K562 (cell line): ENCODE measurements at places on chromosomes 12 and 14.

DNA sequence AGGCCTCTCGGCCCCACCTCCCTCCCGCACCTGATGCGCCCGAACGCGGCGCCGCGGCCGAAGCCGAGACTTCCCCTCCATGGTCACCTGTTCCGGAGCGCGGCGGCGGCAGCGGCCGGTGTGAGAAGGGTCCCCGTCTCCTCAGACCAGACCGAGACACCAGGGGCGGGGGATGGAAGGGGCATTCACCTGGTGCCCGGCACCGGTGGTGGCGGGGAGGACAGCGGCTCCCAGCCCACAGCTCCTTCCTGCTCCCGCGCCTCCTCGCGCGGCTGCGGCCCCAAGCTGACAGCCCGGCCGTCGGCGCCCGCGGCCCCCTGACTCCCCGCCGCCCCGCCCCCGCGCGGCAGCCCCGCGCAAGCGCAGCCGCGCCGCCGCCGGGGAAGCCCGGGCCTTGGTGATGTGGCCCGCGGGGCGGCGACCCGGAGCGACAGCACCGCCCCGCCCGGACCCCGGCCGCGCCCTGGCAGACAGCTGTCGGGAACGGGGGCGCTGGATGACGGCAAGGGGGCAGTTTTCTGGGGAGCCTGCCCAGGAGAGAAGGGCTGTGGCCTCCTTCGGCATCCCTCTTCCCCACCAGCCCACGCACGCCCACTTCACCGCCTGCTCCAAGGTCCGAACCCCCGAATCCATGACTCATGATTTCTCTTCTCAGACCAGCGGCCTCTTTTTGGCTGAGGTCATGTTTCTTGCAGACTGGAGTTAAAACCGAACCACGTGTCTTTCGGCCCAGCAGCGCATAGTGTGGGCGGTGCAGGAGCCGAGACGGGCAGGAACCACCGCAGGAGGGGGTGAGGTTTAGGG is at the start of gene SLC41A2:
TSS of gene SLC41A2 (minus strand) at position 290 of the 804 bp plus-strand sequence. CDS start 29,763 bp downstream, outside the sequence.
- peak; percentile 81 for DNase-seq

- DNase-seq, result no peak
Measured at GRCh38 chr14:34336501-34336900, 125.5 kb downstream of the SPTSSA start.

DNA sequence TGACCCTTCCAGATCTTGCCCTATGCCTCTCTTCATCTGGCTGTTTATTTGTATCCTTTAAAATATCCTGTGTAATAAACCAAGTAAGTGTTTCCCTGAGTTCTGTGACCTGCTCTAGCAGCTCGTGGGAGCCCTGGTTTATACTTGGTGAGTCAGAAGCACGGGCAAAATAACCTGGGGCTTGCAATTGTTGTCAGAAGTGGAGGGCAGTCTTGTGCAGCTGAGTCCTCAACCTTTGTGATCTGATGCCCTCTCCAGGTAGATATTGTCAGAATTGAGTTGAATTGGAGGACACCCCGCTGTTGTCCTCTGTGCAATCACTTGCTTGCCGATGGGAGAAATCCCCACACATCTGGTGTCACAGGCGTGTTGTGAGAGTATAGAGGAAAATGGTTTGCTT is 62.5 kb upstream of the PRICKLE1 start:
- no peak for DNase-seq

DNA sequence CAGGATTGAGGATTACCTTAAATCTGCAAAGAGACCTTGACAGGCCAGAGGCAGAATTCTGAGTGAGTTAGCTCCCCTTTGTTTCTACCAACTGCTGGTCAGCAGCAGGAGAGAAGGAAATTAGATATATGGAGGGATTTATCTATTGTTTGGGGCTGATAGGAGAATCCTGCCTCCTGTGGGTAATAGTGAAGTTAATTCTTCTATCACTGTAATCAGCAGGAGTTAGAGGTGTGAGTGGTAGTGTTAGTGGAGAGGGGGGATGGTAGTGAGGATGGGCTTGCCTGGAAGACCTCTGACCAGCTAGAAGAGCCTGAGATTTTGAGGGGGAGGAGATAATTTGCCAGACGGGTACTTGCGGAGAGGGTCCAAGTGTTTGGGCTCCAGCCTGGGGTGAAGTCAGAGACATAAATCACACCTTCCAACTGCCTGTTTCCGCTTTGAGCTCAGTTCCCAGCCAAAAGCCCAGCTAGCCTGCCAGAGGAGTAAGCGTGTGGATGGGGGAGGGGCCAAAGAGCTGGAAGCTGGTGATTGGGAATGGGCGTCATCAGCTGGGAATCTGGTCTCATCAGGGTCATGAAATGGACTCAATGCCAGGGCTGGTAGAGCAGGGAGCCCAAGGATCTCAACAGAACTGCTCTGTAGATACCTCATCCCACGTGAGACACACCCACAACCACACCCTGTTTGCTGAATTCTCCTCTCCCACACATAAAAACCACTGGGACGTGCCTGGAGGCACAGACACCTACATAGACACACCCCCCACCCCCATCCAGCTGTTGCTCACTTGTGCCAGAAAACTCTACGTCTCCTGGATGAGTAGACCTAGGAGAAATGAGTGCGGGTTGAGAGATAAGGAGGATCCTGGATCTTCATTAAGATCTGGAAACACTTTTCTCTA is 13.1 kb upstream of the ITGA5 start:
- DNase-seq, result peak; percentile 71

- no peak for DNase-seq
Measured at GRCh38 chr12:47396902-47397663, 308.7 kb downstream of the RPAP3 start.

DNA sequence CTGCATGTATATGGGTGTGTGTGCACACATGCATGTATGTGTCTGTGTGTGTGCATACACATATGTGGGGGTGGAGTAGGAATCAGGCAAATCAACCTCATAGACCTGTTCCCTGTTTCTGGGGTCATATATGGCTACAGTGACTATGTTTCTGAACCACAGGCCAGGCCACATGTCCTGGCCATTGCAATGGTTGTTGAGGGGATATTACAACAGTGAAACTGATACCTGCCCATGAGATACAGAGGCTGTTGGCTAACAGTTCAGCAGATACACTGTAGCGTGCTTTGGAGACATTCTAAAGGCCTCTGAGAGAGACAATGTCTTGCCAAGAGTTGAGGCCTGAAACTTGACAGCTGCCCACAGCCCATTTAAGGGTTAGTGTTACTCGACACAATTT is 47.3 kb upstream of the FOS start:
- DNase-seq, result no peak

DNA sequence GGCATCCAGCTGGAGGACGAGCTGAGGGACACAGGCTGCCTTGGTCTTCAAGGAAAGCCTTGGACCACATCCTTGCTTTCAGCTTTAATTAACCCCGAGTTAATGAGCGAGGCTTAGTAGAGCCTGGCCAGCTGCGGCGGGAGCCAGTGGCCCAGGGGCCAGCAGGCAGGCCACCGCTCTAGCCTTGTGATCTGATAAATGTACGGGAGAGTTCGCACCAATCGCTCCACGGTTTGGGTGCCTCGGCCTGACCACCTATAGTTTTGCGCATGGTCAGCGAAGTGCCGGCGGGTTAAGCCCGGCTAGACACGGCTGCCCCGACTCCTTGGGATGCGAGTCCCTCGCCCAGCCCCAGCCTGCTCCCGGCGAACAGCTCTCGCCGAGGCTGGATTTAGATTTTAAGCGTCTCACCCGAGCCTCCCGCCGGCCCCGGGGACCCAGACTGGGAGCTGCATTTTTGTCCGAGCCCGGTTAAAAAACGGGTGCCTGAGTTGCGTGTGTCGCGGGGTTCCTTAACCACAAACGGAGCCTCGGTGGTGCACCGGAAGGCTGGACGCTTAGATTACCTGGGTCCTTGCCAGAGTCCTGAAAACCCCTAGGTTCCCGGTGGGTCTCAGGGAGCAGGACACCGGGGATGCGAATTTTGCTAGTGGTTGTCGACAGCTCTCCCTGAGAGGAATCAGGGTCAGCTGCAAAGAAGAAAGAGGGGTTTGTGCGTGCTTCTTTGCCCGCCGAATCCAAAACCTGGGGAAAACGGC is 2.9 kb upstream of the HOXC12 start:
- DNase-seq, result no peak

DNA sequence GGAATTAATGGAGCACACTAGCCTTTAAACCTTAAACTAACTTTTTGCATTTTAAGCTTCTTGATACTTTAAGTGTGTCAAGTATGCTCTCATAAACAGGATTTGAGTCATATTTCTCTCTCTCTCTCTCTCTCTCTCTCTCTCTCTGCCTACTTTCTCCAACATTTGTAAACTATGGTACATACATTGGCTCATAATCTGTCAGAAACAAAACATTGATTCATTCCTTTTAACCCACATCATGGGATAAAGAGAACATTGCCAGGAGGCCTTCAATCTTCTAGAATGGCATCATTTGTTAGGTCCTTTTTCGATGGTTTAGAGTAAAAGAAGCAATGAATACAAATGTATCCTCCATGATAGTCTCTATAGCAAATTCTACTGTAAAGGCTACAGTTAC is 81.6 kb upstream of the RERGL start:
- DNase-seq, result no peak

DNA sequence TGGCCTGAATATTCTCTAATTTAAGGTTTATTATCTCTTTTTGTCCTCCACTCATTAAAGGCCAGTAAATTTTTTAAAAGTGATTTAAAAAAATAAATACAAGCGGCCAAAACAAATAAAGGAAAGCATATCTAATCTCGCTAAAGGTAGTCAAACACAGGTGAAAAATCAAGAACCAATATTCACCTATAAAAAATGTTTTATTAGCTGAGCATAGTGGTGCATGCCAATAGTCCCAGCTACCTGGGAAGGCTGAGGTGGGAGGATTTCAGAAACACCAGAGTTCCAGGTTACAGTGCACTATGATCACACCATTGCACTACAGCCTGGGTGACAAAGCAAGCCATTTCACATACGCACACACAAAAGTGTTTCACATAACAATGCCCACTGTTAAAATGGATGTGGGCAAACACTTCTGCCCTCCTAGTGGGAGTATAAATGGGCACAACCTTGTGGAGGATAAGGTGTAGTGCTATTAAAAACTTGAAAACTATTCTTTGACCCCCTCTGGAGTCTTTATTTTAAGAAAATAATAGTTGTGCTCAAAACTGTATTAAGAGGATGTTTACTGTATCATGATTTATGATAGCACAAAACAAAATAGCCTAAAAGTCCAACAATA is 32.7 kb upstream of the NAP1L1 start:
- DNase-seq, result no peak

DNA sequence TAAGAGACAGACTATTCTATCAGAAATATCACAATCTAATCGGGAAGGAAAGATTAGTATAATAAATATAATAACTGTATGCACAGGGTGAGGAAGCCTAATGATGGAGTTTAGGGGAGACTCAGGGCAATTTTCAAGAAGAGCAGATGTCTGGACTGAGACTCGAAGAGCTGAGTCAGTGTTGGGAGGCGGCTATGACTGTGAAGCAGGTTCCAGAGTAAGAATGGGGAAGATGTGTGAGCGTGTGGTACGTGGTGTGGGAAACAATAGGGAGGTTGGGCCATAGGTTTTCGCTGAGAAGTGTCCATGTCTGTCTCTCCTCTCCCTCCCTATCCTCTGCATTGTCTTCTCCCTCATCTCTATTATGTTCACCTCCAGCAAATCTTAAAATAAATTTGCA is 85.6 kb downstream of the LMO3 start:
- no peak for DNase-seq
